ENCODE measurements at places on chromosomes 12 and 14.

GRCh38 chr14:28077021-28077420 is 689.6 kb upstream of the FOXG1 start:
- no peak for DNase-seq

- DNase-seq, result no peak
These were observed 134.1 kb downstream of the NCOR2 start for GRCh38 chr12:124433147-124433874.

DNA sequence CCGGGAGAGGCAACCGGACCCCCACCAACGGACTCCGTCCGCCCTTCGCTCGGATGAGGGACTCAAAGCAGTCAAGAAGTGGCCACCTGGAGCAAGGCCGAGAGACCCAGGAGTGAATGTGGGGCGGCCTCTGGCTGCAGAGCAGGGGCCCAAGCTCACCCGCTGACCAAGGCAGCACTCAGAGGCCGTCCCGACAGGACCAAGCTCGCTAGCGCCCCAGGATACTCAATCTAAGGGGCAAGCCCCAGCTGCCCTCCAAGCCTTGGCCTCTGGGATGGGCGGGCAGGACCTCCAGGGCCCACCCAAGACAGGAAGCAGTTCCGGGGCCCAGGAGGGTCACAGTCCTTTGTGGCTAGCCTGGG is 936 bp downstream of the AKT1 start:
- no peak for DNase-seq

GRCh38 chr14:99079061-99079727 is 192.8 kb downstream of the BCL11B start:
- DNase-seq, result no peak

Data from kidney (tissue), 22 donors.